Muscle of leg (tissue), 16 donors: ENCODE measurements at places on chromosomes 7 and 10.

DNA sequence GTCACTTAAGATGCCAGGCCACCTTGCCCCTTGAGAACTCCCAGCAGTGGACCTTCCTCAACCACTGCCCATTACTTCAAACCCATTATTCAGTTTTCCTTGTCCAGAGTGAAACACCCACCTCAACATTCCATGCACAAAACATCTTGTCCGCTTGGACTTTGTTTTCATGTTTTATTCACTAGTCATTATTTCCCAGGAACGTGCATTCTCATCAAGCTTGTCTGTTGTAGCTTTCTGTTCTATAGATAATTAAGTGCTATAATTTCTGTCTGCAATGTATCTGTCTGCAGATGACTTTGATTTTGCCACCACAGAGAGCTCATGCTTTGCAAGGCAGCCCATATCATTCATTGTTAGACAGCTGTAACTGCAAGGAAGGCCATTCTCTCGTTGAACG lies 117.4 kb downstream of the RAB18 start:
- DNase-seq: no peak

DNA sequence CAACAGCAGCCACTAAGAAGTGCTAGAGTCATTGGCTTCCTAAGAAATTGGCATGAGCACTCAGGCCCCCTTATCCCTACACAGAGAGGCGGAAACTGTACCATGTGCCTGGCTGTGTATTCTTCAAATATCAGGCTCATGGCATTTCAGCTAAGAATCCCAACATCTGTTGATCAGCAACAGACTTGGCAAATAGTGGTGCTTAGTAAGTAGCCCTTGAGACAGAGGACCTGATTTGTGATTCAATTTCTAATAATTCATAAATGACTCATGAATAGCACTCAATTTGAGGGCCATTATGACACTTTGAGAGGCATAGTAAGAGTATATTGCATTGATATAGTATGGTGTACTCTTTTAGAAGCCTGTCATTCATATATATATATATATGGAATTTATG lies 309.1 kb downstream of the LRMDA start:
- no peak for DNase-seq

DNA sequence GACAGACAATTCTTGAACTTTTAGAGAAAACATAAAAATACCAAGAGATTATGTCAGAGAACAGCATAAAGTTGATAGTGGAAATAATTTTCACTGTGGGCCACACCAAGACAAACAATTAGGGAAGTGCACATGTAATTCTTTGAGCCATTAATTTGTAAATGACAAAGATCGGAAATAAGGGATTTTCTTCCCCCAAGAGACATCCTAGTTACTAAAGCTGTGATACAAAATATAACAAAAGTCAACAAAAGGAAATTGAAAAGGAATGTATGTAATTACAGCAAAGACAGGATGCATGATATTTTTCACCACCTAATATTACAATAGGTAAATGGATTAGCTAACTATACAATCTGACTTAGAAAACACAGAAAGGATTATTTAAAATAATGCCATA lies 12.4 kb upstream of the LRRC72 start:
- no peak for DNase-seq

- DNase-seq: no peak
Measured at GRCh38 chr10:63413429-63413828, 52.3 kb downstream of the JMJD1C start.

DNA sequence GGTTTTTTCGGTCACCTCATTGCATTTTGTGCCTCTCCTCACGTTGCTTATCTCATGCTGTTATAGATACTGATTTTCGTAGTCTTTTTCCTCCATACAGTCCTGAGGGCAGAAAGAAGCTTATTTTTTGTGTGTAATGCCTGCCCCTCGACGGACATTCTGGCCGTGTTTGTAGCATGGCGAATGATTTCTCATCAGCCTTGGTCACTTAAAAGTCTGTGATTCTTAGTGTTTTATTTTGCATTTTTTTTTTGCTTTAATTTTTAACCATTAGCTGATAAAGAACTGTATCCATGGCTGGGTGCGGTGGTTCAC lies 469 bp upstream of the NOC3L start:
- DNase-seq: no peak

DNA sequence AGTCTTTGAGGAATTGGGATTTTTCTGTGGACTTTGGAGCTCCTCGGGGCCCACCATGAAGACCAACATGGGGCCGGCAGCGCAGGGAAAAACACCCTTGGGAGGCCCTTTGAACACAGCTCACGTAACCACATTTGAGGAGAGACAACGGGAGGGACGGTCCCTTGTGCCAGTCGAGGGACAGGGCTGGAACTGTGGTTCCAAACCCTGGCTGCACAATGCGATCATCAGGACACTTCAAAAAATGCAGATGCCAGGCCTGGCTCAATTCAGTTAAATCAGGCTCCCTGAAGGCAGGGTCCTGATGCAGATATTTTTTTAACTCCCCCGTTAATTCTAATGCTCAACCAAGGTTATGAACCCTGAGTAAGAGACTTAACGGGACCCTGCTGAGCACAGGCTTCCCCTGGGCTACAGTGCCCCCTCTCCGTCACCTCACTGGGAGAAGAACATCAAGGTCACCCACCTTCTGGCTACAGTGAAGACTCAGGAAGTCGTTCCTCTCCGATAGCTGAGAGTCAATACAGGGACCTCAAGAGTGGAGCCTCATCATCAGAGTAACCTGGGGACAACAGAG lies 30.4 kb downstream of the LYZL1 start:
- no peak for DNase-seq
